Stimulated activated CD4-positive, alpha-beta T cell treated with anti-CD3 and anti-CD28 coated beads, Interleukin-2, amount 100 ng/mL, for 24 hours (primary cell): ENCODE measurements at places on chromosomes 13 and 19.

- DNase-seq: no peak
Measured at GRCh38 chr13:48131533-48131932, 36.6 kb upstream of the MED4 start.

DNA sequence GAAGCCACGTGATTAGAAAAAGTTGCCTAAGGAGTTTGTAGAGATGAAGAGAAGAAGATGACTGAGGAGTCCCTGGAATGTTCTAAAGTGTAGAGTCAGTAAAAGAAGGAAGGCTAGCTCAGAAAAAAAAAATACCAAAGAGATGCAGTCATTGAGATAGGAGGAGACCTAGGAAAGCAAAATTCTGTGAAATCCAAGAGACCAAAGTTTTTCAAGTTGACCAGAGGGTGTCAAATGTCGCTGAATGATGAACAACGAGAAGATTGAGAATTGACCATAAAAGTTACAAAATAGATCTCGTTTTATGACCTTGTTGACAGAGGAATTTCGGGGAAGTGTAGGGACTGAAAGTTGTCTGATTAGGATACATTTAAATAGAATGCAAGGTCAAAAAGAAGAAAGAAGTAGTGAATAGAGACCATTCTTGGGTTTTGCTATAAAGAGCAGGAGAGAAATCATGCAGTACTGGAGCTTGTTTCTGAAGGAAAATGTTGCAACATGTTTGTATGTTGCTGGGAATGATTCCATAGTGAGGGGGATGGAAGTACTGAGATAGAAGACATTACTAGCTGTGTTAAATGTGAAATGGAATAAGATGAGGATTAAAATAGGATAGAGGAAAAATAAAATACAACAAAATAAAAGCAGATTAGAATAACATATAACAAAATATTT lies 30.2 kb upstream of the HTR2A start:
- DNase-seq: no peak

GRCh38 chr13:43285933-43286597 lies 262.7 kb downstream of the DNAJC15 start:
- no peak for DNase-seq

DNA sequence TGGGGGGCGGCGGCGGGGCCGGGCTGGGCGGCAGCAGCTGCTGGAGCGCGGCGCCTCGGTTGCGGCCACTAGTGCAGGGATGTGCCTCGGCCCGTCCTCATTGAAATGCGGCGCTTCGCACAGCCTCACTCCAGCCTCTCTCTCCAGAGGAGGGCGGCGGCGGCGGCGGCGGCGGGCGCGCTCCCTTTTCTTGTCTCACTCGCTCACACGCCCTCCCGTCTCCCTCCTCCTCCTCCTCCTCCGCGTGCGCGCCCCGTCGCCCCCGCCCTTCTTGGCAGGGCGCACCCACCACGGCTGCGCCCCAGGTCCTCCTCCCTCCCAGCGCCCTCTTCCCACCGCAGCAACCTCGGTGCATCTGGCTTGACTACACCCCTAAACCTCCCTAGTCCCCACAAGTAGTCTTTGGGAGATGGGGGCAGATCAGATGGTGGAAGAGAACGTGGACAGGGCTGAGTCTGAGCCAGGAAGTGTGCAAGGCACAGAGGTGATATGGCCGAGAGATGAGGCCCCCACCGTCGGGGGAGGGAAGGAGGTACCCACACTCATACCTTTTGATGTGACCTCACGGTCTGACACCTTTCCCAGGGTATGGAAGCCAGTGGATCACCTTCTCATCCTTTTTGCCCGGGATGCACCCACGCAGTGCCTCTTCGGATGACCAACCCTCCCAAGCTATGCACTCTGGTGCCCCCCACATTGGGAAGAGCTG lies at the start of gene DCLK1:
DCLK1 (minus strand) TSS at position 161 of the 709 bp plus-strand sequence.
- DNase-seq: no peak

DNA sequence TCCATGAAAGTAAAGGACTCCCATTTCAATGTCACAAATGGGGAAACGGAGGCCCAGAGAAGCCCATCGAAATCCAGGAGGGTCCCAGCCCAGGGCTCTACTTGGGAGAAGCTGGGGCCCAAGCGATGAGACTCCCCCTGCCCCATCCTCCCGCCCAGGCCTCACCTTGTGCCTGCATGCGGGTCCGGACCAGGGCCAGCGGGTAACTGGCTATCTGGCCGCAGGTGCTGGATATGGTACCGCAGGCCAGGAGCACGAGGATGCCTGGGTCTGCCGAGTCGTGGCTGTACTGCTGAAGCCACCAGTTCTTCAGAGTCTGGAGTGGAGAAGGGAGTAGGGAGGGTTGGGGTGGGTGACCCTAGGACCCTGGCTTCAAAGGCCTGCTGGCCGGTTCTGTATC lies 10.4 kb upstream of the SLC25A41 start:
- DNase-seq: no peak

DNA sequence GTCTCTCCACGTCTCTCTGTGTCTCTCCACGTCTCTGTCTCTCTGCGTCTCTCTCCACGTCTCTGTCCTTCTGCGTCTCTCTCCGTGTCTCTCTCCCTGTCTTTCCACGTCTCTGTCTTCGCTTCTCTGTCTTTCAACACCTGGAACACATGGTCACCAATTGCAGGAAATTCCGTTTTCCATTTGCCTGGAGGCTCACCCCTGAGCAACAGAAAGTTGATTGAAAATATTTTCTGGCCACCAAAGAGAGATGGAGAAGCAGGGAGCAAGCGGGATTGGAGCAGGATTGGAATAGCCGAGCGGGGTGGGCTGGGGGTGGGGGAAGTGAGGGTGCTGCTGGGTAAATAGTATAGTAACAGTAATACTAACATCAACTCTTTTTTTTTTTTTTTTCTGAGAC lies 1.7 kb downstream of the KANK2 start:
- no peak for DNase-seq

DNA sequence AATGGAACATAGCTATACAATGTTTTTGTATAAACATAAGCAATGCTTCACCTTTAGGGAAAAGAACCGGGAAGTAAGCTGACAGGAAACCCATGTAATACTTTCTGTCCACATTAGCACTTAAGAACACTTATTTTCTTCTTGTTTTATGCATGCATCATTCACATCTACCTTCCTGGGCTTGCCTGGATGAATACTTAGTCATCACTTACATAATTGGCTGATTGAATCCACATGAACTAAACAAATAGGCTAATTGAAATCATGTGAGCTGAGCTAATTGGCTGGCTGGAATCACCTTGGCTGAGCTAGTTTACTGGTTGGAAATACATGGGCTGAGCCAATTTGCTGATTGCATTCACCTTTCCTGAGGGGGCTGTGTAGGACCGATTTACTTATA lies 78.8 kb downstream of the ZNF726 start:
- no peak for DNase-seq

DNA sequence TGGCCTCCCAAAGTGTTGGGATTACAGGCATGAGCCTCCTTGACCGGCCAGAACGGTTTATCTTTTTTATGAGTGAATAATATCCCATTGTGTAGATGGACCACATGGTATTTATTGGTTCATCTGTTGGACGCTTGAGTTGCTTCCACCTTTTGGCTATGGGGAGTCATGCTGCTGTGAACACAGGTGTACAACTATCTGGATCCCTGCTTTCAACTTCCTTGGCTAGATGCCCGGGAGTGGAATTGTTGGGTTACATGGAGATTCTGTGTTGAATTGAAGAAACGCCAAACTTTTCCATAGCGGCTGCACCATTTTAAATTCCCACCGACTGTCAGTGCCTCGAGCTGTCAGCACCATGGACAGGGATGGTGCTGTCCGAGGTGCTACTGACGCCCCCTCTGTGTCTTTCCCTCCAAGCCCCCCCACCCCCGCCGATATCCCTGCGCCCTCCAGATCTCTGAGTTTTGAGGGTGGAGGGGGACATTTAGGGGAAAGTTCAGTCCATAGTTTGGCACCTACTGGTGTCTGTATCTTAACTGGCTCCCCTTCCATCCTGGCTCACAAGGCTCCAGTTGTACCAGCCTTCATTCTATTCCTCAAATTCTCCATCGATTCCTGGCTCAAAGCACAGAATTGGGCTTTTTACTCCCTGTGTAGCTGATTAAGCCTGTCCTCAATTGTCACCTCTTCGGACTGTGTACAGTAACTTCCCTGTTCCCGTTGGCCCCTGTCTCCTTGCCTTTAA lies 27.3 kb downstream of the PNPLA6 start:
- no peak for DNase-seq

GRCh38 chr13:31172535-31172934 lies 10.8 kb upstream of the HSPH1 start:
- DNase-seq: no peak

GRCh38 chr19:54606230-54606629 lies 12.8 kb downstream of the LILRA1 start:
- DNase-seq: no peak

DNA sequence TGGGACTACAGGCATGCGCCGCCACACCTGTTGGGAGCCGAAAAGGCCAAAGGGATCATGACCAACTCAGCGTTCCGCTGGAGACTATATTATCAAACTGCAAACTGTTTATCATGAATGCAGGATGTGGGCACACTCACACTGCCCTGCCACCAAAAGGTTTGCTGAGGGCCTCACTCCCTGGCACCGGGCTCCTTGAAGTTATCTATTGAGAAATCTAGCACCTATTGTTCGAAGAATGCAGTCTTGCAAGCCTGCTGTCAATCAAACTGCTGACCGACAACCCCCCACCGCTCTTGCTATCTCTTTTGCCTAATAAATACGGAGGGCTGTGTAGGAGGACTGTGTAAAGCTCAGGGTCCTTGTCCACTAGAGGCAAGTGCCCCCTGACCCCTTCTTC lies 5.2 kb upstream of the ZNF836 start:
- DNase-seq: no peak

DNA sequence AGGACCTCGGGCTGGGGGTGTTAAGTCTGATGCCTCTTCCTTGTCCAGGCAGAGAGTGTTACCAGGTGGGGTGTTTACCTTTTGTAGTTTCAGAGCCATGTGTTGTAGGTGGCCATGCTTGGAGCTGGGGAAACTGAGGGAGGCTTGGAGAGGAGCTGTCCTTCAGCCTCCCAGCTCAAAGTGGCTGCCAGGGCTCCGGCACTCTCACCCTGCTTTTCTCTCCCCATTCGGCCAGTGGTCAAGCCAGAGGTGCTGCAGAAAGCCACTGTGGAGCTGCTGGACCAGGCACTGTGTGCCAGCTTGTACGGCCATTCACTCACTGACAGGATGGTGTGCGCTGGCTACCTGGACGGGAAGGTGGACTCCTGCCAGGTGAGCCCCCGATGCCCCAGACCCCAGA lies 17.4 kb downstream of the TIMM13 start:
- no peak for DNase-seq

DNA sequence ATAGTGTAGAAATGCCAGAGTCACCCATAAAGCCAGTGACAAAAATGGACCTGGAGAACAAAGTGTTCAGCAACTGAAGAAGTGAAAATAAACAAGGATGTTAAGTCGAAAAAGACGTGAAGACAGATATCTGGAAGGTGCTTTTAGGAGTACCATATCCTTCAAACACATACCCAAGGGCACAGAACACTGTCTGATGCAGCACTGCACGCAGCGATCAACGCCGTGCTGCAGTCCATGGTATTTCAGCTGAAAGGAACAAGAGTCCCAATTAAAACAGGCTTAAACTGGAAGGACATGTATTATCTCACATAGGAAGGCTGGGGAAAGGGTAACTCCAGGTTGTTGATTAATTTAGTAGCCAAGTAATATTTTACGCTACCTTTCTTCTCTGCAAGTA lies 108.2 kb downstream of the SGCG start:
- DNase-seq: no peak

DNA sequence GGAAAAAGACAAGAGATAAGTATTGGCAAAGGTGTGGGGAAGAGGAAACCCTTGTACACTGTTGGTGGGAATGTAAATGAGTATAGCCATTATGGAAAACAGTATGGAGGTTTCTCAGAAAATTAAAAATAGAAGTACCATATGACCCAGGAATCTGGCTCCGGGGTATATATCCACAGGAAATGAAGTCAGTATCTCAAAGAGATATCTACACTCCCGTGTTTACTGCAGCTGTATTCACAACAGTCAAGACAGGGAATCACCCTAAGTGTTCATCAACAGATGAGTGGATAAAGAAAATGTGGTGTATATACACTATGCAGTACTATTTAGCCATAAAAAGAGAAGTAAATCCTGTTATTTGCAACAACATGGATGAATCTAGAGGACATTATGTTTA lies 13.5 kb downstream of the KCTD12 start:
- DNase-seq: no peak
